ENCODE measurements at places on chromosomes 12 and 14.
A peak's percentile ranks its signal among the peaks of the same experiment; 100 is the strongest.

DNA sequence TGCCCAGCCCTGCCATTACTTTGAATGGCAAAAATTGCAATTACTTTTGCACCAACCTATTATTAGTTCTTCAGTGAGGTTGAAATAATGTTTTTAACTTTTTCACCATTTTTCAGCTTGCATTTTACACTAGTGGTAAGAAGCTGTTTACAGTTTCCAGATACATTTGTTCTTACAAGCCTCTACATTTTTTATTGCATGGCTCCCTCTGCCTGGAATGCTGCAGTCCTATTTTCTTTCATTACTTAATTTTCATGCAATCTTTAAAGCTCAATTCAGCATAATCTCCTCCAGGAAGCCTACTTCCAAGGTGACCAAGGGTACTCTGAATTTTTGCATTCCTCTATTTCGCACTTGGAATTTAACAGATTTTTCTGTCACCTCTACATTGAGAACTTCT lies 33.4 kb downstream of the CCER1 start:
- DNase-seq, result no peak

DNA sequence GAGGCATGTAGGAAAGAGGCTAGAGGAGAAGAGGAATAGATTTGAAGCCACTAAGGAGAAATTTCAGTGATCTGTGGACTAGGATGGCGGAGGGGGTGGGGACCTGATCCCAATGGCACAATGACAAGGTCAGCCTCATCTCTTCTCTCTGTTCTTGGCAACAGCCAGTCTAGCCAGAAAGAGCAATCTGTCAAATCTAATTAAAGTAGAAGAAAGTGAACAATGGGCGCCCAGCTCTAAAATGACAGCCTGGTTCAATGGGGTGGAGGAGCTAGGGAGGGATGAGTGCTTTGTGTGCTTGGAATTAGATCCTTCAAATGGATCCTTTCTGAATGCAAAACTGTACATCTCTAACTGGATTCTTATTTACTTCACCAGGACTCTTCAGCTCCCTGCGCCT lies 37.2 kb upstream of the TUBA1C start:
- DNase-seq, result peak; percentile 73

DNA sequence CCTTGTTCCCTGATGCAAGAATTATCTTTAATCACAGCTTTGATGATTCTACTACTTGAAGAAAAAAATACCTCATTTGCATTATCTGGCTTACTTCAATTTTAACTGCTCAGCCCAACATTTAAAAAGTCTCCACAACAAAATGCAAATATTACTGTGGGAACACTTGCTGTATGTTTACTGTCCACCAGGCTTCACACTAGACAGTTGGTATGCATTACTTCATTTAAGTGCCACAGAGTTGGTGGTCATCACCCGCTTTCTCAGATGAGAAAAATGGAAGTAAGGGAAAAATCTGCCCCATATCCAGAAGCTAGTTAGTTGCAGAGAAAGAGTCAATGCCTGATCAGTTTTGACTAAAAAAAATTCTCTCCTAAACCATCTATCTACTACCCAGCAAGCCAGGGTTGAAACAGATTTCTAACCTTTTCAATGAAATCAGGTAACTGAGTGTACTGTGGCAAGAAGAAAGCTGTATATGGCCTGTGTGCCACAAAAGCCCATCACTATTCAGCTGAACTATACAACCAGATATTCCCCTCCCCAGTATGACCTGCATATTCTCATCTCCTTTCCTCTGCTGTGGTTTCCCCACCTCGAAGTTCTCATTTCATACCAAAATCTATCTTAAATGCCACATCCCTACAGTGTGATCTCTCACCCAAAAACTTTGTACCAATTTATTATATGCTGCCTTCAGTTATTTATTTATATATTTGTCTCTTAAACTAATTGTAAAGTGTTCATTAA lies 90.3 kb downstream of the ATP2B1 start:
- DNase-seq, result no peak

GRCh38 chr12:53968214-53969127 lies 4.5 kb upstream of the HOXC11 start:
- no peak for DNase-seq

GRCh38 chr14:50967790-50968189 lies 23.5 kb upstream of the PYGL start:
- DNase-seq, result no peak

DNA sequence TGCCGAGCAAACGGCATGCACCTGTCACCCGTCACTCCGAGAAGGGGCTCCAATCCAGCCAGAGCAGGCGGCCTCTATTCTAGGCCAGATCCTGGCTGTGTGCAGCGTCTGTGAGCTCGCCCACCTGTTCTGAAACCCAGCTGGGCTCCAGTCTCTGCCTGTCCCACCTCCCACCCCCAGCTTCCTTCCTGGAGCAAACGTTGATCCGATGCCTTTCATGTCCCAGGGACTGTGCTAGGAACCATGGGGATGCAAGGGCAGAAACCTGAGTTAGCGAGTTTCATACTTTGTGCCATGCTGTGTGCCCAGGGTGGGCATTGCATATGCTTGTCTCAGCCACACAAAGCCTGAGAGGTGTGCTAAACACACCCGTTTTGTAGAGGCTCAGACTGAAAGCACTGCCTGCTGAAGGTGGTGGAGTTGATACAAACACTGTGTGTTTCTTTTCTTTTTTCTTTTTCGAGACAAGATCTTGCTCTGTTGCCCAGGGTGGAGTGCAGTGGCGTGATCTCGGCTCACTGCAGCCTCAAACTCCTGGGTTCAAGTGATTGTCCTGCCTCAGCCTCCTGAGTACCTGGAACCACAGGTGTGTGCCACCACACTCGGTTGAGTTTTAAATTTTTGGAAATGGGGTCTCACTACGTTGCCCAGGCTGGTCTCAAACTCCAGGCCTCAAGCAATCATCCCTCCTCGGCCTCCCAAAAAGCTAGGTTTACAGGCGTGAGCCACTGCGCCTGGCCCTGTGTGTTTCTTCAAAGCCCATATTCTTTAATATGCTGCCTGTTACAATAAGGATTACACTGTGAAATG lies 84.1 kb upstream of the MED13L start:
- peak; percentile 25 for DNase-seq

GRCh38 chr14:68879841-68880575 lies 87.1 kb upstream of the ZFP36L1 start:
- no peak for DNase-seq

- DNase-seq, result no peak
Measured at GRCh38 chr12:33484161-33484560, 44.5 kb upstream of the SYT10 start.

- no peak for DNase-seq
Measured at GRCh38 chr12:69028941-69029729, 96.2 kb upstream of the CPM start.

DNA sequence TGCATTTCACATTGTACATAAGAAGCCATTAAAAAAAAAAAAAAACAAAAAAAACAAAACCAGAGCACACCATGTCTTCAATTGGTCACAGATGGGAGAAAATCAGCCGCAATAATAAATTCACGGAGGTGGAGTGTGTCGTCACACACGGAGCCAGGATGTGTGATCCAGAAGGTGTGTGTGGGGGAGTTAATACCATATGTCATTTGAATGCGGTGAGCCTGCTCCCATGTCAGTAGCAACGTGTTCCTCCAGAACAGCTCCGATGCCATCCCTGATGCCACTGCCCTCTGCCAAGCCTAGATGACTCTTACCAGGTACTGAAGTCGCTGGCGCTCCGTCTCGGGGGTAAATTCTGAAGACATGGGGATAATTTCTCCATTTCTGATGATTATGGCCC lies 197.8 kb downstream of the PPM1H start:
- no peak for DNase-seq

GRCh38 chr12:123533672-123534643 lies at the start of gene RILPL1:
RILPL1 (minus strand) TSS chr12:123533719; CDS start chr12:123533482, 237 bp downstream.
- DNase-seq, result peak; percentile 14

GRCh38 chr12:16513231-16513630 lies 92.7 kb downstream of the LMO3 start:
- no peak for DNase-seq

- peak; percentile 66 for DNase-seq
Measured at GRCh38 chr12:40697566-40698259, 5.5 kb downstream of the CNTN1 start.

DNA sequence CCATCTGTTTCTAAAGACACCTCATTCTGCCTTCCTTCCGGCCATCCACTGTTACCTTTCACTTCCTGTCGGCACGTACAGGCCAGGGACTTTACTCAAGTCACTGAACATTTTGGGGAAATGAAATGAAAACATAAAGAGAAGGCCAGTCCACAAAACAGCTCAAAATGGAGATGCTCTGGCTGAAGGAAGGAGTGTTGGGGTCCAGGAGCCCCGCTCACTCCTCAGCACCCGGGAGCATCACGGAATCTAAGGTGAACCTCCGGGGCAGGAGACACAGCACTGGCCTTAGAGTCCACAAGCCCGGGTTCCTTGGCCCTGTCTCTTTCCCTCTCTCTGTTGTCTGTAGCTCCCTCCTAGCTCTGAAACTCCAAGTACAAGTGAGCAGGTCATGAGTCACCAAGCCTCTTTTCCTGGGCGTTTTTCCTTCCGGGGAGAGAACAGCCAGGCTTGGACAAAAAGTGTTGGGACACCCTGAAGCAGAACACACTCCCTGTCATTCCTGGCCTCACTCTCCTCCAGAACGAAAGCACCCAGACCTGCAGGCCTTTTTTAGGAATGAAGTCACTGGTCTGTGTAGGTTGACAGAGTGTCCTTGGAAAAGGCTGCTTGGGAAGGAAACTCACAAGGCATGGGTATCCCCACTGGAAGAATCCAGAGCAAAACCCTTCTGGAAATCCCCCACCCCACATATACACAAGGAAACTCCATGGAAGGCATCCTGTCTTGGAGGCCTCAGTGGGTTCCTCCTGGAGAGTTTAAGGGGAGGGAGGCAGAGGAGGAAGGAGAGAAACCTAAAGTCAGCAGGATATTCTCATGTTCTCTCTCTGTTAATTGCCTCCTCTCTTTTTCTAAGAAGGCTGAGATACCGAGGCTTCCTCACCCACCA lies 245.3 kb downstream of the ZFP36L1 start:
- no peak for DNase-seq

DNA sequence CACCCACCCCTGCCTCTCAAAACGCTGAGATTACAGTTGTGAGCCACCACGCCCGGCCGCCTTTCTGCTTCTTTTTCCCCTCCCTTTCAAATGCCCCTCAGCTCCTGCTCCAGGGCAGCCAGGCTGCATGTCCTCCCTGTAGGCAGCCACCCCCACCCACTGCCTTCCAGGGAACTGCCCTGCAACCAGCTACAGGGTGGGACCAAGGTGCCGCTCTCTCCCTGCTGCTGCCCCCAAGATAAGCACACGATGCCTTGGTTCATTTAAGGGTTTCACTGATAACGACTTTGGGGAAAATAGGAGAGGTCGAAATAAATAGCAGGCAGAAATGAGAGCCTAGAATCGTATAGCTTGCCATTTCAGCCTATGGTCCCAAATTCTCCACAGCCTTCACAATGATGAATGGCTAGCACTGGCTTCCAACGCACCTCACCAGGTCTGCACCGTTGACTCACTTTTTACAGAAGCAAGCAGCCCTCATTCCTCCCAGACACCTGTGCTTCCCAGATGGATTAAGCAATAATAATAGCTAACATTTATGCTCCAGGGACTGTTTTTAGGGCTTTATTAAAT lies 40.7 kb downstream of the ATG14 start:
- DNase-seq, result no peak

GRCh38 chr12:71865757-71866536 lies 26.4 kb downstream of the TBC1D15 start:
- no peak for DNase-seq

DNA sequence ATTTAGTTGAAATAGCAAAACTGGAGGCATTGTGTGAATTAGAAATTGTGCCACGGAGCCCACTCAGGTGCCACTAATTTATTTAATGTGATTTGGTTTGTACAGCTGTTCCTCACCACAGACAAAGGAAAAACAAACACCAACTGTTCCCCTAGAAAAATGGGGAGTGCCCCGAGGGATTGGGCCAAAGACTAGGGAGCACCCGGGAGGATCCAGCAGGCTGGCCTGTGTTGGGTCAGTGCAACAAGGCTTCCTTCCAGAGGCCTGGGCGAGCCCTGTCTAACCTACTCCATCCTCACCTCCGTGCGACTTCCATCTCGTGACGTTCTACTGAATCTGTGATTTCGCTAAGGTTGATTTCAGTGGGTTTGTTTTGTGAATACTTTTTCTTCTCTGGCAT lies 206.2 kb downstream of the CHST11 start:
- DNase-seq, result no peak

DNA sequence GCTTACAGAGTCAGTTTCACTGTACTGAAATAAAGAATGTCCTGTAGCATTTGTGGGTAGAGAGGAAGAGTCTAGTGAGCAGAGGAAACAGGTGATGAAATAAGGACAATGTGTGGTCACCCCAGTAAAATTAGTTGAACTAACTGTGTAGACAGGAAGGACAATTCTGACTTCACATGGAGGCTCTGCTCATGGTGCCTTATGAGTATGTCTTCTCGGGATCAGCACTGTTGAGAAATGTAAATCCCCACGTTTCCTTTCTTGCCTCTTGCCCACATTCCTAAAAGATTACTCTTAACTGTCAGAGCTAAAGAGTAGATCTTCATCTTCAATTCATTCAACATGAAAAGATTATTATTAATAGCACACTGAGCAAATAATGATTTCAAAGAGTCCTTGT lies 113.2 kb upstream of the FLRT2 start:
- DNase-seq, result no peak

DNA sequence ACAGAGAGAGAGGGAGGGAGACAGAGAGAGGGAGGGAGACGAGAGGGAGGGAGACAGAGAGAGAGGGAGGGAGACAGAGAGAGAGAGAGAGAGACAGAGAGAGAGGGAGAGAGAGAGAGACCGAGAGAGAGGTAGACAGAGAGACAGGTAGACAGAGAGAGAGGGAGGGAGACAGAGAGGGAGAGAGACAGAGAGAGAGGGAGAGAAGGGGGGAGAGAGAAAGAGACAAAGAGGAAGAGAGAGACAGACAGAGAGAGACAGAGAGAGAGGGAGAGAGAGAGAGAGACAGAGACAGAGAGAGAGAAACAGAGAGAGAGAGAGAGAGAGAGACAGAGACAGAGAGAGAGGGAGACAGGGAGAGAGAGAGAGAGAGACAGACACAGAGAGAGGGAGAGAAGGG lies 47.8 kb upstream of the GALNT9 start:
- DNase-seq, result no peak

GRCh38 chr12:2276288-2277033 lies 223.7 kb downstream of the CACNA1C start:
- no peak for DNase-seq

DNA sequence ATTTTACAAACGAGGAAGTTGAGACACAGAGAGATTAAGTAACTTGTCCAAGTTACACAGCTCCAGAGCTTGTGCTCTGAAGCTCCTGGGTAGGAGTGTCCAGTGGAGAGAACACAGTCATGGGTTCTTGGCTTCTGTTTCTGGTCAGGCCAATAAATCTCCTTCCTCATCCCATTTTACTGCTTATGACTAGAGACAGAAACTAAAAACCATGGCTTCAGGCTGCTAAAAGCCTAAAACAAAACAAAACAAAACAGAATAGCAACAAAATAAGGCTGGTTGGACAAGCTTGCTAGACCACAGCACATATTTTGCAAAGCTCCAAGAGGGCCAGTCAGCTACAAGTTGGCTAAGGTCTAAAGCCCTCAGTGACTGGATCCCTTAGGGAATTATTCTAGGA lies 49.8 kb downstream of the PTGER2 start:
- no peak for DNase-seq

Data from NCI-H2081 (cell line).